ENCODE measurements at places on chromosomes 6 and 20.

- DNase-seq, result no peak
Measured at GRCh38 chr6:24214984-24215383, 89.0 kb downstream of the NRSN1 start.

GRCh38 chr6:11854408-11855165 lies 76.0 kb upstream of the ADTRP start:
- DNase-seq, result peak; percentile 66

- DNase-seq, result no peak
Measured at GRCh38 chr6:167872538-167873210, 46.0 kb downstream of the AFDN start.

DNA sequence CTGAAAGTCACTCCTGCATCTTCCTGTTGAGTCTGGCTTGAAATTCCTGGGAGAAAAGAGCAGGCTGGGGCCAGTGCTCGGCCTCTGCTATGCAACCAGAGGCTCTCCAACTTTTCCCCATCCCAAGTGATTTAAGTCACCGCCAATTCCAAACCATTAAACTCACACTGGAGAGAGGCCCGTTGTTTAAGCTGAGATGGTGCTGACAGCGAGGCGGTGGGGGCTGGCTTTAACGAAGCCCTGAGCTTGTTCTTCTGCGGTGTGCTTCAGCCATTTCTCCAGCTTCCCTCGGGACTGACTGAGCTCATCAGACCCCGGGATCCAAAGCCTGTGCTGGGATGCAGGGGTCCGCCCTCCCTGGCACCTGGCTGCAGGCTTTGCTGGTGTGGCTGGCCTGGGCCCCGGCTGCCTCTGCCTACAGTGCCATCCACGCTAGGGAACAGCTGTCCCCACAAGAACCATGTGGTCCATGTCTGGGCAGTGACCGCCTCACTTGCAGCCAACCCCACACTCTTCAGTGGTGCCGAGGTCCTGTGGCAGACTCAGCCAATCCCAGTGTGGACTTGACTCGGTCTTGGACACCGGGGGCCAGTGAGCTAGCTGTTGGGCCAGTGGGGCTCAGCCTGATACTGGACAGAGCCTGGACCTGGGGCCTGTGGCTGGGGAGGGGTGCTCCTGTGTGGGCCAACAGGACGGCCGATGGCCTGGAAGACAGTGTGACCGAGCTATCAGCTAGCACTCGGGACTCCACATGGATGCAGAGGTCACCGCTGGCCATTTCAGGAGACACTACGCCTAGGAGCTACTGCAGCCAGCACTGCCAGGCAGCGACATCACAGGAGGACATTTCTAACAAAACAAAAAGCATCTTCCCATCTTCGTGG lies 21.2 kb downstream of the RAMACL start:
- DNase-seq, result peak; percentile 42
